Activated T-cell treated with anti-CD3 and anti-CD28 coated beads for 1 hour (primary cell): ENCODE measurements at places on chromosomes 1 and 21.

- no peak for DNase-seq
Measured at GRCh38 chr1:225631021-225631663, 21.8 kb downstream of the ENAH start.

- DNase-seq: no peak
Measured at GRCh38 chr1:100413035-100413434, 60.7 kb downstream of the CDC14A start.

- DNase-seq: no peak
Measured at GRCh38 chr1:234206651-234207284, 166.5 kb upstream of the COA6 start.

- no peak for DNase-seq
Measured at GRCh38 chr1:2315674-2316450, 75.5 kb downstream of the MORN1 start.

DNA sequence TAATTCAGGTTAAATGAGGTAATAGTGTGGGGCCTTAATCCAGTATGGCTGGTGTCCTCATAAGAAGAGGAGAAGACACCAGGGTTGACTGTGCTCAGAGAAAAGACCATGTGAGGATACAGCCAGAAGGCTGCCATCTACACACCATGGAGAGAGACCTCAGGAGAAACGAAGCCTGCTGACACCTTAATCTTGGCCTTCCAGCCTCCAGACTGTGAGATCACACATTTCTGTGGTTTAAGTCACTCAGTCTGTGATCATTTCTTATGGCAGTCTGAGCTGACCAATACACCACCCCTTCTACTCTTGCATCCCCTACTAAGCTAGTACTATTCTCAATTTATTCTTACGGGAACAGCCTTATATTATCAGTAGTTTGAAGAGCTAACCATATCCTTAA is 310.0 kb downstream of the ZP4 start:
- DNase-seq: no peak

DNA sequence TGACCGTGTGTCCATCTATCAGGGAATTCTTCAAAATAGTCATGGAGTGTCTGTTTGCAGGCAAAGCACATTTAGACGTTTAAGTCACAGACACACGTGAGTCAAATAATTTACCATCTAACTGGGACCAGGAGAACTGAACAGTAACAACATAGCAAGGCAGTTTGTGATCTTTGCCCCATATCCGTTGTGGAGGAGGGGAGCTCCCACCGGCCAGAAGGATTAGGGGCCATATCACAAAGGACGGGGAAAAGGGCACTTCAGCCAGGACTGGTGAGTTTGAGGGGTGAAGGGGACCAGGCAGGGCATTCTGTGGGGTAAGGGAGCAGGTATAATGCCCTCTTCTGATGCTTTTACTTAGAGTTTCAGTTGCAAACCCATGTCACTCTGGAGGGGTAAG is 22.9 kb downstream of the ELAPOR1 start:
- no peak for DNase-seq

DNA sequence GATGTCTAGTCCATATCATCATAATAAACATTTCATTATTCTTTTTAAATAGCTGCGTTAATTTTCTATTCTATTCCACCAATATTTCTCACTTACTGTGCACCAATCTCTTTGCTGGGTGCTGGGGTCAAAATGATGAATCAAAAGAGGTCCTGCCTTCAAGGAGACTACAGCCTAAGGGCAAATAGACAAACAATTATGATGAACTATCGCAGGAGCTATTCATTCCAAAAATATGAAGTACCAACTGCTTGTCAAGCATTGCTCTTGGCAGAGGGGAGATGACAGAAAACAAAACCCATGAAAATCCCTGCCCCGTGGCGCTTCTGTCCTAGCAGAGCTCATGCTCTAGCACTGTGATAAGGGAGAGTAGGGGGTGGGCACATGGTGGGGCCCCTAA is 28.8 kb upstream of the SLC26A9 start:
- no peak for DNase-seq

- no peak for DNase-seq
Measured at GRCh38 chr21:41350436-41351155, 11.2 kb upstream of the MX2 start.

DNA sequence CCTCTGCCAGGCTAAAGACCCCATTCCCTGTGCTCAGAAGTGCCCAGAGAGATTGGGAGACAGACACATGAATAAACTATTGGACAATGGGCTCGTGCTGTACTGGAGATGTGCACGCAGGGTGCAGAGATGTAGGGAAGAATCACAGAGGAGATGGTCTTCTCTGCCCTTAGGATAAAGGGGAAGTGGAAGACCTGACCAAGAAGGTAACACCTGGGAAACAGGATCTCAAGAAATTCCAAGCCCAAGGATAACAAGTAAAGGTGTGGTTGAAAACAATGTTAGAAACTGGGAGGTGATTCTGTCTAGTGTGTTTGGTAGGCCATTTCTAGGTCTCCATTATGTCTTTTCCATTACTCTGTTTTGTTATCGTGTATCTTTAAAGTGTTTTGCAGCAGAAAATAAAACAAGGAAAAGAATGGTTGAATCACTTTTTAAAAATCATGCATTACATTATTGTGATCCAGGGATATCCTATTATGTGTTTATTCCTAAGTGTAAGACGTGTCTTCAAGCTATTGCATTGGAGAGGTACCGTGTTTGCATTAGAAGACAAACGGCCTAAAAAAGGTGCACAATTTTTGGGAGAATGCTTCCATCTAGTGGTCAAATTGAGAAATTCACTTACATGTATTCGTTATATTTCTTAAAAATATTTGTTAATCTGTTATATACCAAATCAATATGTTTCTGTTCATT is 40.8 kb upstream of the KCTD3 start:
- no peak for DNase-seq

GRCh38 chr1:63968663-63969440 is 195.0 kb downstream of the ROR1 start:
- DNase-seq: no peak

GRCh38 chr1:209607795-209608178 is 24.3 kb downstream of the CAMK1G start:
- no peak for DNase-seq

DNA sequence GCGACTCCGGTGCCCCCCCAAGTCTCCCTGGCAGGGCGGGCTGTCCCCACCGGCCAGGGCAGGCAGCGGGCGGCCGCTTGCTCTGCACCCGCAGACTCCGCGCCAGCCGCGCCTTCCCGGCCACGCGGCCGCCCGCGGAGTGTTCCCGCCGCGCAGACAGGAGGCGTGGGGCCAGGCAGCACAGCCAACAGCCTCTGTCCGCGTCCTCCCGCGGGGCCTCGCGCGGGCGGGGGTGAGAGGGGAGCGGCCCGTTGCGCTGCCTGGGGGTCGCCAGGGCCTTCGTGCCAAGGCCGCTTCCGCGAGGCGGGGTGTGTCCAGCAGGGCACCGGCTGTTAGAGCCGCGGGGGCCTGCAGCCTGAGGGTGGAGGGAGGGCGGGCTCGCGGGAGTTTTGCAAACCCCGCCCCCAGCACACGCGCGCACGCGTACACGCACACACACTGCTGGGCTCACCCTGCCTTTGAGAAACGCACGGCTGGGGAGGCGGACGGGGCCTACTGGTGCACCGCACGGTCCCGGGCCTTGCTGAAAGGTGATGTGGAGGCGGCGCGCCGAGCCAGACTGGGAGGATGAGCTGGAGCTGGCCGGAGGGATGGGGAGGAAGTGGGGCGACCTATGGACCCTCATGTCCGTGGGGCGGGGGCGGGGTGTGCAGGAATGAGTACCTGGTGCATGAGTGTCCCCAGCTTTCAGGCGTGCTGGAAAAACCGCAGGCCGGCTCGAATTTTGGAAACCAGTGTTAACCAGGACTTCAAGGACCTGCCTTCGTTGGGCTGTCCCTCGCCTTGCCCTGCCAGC is 41.5 kb downstream of the KIAA1614 start:
- DNase-seq: peak; percentile 61

GRCh38 chr1:17434016-17434415 is 5.5 kb downstream of the RCC2 start:
- no peak for DNase-seq

- DNase-seq: no peak
Measured at GRCh38 chr1:235358899-235359298, 8.3 kb upstream of the TBCE start.

DNA sequence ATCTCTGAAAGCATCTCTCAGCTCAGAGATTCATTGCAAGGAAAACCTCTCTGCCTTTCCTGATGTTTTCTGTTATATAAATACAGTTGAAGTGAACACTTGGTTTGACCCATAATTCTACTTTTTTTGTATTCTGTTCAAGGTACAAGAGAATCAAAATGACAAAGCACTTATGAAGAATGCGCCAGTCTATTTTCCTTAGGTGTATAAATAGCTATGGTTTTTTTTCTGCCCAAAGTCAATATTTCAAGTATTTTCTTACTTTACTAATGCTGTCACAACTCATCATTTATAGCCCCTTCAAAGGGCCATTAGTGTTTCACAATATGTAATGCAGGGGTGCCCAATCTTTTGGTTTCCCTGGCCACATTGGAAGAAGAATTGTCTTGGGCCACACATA is 142.5 kb upstream of the C1orf105 start:
- DNase-seq: no peak

- DNase-seq: no peak
Measured at GRCh38 chr1:70896224-70896623, 151.4 kb downstream of the PTGER3 start.

DNA sequence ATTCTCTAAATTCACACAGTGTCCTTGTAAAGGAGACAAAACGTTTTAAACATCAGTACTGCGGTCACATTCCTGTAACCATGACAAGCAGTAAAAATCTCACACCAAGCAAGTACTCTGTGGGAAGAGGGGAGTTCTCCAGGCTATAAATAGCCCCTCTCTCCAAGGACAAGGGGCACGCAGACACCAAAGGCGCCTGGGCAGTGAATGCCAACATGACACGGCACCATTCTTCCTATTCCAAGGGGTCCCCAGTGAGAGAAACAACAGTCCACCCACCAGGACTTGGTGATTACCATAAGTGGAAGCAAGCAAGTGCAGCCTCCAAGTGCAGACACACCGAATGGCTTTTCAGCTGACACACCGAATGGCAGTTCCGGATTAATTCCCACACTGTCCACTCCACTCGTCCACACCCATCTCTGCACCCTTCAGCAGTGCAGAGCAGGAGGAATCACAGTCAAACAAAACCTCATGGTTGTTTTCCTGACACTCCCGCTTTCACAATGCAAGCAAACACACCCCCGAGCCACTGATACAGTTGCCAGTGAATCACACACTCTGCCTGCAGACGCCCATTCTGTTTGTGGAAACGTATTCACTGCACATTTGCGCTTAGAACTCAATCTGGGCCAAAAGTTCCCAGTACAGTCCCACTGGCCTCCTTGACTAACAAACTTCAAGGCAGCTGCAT is 1.8 kb downstream of the PTTG1IP start:
- no peak for DNase-seq

GRCh38 chr1:243525085-243525487 is 269.2 kb downstream of the SDCCAG8 start:
- no peak for DNase-seq

DNA sequence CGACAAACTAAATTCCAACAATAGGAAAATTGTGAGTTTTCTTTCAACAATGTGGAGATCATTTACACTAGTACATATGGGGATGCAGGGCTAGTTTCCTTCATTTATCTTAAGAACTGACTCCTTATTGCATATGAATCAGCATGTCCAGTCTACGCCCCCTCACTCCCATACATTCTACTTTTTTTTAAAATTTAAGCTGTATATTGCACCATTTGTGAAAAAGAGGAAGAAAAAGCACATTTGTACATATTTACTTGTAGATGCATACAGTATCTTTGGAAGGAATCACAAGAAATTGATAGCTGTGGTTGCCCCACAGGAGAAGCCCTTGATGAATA is 15.9 kb downstream of the VPS26C start:
- DNase-seq: no peak

GRCh38 chr1:154796303-154796892 is 73.7 kb downstream of the KCNN3 start:
- DNase-seq: no peak

DNA sequence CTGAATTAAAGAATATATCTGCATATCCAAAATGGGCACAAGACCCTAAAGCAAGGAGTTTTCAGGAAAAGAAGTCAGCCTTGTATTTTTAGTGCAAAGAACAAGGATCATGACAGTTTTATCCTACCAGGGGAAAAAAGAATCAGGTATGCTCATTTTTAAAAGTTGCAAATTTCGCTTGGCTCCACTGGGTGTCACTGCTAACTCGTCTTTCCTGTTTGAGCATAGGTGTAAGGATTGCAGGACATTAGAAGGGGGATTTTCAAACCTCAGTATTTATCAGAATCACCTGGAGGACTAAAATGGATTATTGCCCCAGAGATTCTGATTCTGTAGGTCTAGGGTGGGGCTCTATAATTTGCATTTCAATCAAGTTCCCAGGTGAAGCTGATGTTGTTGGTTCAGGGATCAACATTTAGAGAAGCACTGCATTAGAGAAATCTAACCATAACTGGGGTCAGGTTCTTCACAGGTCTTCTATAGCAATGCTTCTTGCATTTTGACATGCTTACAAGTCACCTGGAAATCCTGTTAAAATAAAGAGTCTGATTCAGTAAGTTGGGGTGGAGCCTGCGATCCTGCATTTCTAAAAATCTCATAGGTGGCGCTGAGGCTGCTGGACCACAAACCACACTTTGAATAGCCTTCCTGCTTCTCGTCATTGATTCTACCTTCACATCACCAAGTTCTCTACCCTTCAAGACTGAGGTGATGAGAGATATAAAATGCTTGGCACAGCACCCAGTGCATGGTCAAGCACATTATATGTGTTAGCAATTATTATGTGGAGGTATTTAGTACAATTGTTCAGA is 39.6 kb downstream of the NUF2 start:
- no peak for DNase-seq

GRCh38 chr1:89608984-89609725 is 23.8 kb upstream of the LRRC8C start:
- DNase-seq: peak; percentile 49

DNA sequence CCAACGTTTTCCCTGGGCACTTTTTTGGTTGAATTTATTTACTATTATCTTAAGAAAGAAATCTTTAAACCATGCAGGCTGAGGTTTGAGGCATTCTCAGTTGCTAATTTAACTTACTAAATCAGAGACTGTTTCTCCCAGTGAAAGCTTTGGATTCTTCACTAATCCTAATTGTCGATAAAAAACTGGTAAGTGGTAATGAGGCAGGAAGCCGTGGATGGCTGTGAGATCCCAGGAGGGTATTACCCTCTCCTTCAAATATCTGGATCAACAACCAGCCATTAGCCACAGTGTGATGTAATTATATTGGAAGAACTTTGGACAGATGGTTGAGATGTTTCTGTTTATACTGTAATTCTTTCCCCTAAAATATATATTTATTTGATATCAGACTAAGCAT is 485.0 kb downstream of the DISC1 start:
- DNase-seq: no peak

DNA sequence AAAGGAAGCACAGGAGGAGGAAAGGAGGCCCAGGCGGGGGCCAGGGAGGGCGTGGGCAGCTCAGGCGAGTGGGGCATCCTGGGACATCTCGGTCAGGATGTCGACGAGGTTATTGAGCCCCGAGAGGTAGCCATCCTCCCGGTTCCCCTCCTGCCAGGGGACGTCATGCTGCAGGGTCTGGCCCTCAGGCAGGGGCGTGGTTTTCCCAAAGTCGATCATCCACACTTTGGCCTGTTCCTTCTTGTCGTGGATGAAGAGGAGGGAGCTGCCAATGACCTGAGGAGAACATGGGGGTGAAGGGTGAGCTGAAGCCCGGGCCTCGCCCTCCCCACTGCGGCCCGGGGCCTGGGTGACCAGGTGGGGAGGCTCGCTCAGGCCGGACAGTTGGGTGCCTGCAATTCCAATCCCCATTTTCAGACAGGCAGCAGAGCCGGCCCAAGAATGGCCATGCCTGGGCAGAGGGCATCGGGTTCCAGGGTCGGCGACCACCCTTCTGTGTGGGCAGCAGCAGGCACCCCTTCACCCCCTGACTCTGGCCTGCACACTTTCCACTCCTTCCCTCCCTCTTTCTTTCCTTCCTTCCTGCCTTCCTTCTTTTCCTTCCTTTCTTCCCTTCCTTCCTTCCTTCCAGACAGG is 86.2 kb downstream of the STUM start:
- DNase-seq: no peak
